ENCODE measurements at places on chromosomes 6 and 20.

- no peak for ATAC-seq
These were observed 242.5 kb upstream of the KCNG1 start for GRCh38 chr20:51265361-51265760.

GRCh38 chr6:65760285-65760684 is 53.3 kb upstream of the EYS start:
- ATAC-seq: peak; percentile 64

DNA sequence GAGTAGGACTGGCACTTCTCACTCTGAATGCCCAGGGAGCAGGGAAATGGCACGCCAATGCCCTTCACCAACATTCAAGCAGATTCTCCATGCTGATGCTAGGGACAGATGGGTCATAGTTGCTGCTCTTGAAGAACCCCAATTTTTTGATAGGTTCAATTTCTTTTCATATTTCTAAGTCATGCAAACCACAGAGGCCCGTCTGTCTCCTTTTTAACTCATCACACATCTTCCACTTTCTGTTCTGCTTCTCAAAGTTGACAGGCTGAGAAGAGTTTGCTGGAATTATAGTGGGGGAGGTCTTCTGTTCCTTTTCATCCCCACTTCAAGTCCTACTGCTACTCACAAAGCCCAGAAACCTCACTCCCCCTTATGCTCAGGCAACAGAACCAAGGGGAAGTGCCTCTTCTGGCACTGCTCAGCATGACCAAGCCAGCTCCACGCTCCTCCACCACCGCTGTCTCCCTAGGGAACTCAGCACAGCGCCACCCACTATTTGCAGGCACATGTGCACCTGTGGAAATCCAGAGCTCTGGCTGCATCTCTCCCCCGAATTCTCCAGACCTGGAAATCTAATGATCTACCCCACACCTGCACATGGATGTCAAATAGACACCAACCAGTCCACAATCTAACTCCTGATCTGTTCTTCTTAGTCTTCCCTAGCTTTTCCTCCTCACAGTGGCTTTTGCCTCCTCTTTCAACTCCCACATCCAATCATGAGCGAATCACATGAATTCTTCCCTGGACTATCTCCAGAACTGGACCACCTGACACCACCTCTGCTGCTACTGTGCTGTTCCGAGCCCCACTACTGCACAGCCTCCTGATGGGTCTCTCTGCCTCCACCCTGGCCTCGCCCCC is 10.7 kb downstream of the ZBTB24 start:
- ATAC-seq: no peak

DNA sequence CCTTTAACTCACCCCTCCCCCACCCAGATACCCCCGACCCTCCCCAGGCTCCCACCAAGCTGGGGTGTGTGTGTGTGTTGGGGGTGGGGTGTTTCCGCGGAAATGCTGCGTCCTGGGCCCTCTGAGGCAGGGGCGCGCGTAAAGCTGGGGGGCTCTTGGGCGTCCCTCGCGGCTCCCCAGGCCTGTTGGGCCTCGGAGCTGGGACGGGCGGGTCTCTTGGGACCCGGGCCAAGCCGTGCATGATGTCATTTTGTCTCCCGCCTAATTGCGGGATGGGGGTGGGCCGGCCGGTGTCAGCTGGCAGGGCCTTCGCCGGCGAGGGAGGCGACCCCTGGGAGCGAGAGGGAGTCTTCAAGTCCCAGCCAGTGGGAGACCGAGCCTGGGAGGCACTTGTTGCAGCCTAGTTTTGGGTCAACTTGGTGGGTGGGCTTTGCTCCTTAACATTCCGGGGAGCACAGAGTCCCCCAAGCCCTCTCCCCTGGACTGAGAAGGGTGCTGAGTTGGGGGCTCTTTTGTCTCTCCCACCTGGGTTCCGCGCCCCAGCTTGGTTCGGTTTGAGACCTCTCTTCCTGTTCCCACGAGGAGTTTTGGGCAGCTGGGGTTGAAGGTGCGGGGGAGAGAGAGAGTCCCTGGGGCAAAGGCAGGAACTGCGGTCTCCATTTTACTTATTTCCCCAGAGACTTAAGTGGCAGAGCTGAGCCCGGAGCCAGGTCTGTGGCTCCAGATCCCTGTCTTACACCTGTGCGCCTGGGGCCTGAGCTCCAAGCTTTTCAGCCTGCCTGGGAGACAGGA is 623 bp downstream of the MYBL2 start:
- peak; percentile 25 for ATAC-seq

GRCh38 chr6:77796824-77797809 is 144.3 kb downstream of the MEI4 start:
- ATAC-seq: no peak

All from motor neuron (in vitro differentiated cells).